ENCODE measurements at places on chromosomes 12 and 14.

GRCh38 chr14:31774567-31774966 is 213.4 kb downstream of the NUBPL start:
- no peak for DNase-seq

DNA sequence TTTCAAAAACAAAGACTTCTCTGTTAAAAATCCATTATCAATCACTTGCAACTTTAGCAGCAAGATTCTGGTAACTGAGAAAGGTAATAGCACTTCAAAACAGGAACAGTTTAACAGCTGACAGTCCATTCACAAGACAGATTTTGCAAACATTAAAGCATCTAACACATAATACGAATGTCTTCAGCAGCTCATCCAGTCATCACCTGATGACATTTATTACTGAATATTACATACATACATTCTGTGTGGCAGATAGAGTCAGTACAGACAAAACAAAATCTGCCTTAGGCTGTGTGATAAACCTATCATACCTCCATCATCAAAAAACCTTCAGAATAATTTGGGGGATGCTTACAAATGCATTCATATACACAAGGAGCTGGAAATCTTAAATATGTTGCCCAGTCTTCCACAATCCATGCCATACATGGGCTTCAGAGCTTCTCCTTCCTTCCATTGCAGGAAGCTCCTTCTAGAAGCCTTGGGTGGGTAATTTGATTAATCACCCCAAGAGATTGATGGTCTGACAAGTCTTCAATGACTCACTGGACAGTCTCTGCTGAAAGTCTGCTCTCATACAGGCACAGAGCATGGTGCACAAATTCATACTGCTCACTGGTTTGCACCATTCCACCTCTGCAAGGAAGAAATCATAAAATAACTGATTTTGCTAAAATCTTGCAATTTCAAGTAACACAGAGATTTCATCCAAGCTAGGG is 1.6 kb upstream of the PTPRB start:
- no peak for DNase-seq

- DNase-seq: no peak
Observed at GRCh38 chr12:31951939-31952338, 7.3 kb upstream of the RESF1 start.

DNA sequence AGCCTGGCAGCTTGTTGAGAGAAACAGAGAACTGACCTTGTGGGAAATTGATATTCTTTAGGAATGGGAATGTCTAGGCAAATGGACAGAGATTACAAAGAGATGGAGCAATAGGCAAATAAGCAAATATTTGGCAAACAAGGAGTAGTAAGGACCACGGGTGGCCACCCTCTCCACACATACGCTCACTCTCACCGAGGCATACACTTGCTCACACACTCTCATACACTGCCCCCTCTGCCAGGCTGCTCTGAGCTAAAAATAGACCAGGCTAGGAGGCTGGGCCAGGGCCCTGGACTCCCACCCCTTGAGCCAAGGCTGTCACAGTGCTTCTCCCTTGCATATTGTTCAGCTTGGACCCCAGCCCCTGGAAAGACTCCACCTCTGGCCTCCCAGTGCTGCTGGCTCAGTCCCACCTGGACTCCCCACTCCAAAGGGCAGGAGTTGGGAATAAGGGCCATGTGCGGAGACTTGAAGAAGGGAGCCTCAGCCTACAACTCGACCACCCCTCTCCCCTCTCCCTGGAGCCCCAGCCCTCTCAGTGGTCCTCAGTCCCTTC is 1.1 kb downstream of the PPP1R1A start:
- DNase-seq: no peak

GRCh38 chr12:108689314-108690190 is 41.8 kb downstream of the CORO1C start:
- DNase-seq: peak; percentile 14

DNA sequence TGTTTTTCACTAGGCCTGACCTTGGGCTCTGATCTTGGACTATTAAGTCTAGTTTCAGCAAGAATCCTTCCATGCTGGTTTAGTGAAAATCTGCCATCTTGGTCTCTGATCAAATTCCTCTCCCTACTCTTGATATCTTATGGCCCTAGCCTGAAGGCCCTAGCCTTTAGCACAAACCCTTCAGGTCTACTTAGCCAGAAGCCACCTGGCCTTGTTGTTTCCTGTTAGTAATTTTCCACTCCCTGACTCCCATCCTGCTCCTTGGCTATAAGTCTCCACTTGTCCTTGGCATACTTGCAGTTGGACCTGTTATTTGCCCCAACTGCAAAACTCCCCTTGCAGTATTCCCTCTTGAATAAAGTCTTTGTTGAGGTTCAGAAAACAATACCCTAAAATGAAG is 241.4 kb downstream of the ADAMTS20 start:
- DNase-seq: no peak

- no peak for DNase-seq
Observed at GRCh38 chr12:98453070-98453469, 62.3 kb upstream of the TMPO start.

GRCh38 chr14:54568821-54569595 is 2.1 kb downstream of the SAMD4A start:
- DNase-seq: no peak

GRCh38 chr14:103713304-103714062 is 1.8 kb downstream of the XRCC3 start:
- DNase-seq: no peak

DNA sequence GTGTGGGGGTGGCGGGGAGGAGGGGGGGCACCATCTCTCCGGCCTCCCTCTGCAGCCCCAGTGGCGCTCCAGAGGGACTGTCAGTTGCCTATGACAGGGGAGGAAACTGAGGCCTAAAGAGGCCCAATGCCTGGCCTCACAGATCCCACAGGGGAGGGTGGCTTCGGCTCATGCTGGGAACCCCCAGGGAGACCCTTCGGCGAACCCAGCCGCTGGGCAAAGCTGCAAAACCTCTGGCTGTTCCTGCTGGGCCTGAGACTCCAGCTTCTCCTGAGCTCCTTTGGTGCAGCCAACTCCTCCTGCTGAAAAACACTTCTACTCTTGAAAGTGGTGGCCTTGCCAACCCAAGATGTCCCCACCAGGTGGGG is 170.1 kb upstream of the RTL1 start:
- DNase-seq: no peak

- DNase-seq: no peak
Observed at GRCh38 chr12:116155383-116155782, 122.1 kb downstream of the MED13L start.

DNA sequence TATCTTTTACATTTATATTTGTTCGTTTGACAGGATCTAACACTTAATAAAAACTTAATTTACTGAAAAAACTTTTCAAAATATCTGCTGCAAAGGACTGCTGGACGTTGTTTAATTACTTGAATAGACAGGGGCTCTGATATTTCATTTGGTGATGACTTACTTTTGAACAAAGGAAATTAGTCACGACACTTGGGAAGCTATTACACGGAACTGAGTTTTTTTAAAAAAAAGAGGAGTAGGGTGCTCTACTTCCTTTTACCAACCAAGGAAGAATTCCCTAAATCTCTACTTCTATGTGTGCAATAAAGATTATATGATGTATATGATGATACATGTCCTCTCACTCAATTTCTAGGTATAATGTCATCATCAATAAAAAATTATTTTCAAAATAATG is 4.7 kb downstream of the FGD6 start:
- no peak for DNase-seq

GRCh38 chr12:29741342-29742241 is 42.1 kb downstream of the TMTC1 start:
- DNase-seq: no peak

DNA sequence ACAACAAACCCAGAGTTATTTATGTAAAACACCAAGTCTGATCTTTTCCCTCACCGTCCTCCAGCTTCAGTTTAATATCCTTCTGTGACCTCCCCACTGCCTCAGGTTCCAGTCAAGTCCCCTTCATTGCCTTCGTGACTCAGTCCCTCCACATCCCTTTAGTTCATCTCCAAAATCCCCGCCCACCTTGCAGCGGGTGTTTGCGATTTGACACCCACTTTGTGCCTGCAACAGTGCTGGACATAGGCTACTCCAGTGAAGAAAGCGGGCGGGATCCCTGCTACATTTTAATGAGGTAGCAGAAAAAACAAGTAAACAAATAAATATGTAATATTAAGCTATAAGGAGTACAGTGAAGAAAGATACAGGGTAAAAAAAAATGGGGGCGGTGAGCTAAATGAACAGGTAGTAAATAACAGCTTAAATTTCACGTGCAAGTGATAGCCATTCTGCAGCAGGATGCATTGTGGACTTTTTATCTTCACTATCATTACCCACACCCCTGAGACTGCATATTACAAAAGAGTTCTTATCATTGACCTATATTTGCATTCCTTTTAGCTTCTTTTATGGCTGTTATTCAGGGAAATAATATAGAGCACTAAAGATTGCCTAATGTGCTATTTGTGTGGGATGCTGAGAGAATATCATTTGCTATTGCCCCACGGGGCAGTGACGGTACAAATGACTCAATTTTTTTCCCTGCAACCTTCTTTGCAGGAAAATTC is 222.8 kb upstream of the NUDT4 start:
- DNase-seq: no peak

DNA sequence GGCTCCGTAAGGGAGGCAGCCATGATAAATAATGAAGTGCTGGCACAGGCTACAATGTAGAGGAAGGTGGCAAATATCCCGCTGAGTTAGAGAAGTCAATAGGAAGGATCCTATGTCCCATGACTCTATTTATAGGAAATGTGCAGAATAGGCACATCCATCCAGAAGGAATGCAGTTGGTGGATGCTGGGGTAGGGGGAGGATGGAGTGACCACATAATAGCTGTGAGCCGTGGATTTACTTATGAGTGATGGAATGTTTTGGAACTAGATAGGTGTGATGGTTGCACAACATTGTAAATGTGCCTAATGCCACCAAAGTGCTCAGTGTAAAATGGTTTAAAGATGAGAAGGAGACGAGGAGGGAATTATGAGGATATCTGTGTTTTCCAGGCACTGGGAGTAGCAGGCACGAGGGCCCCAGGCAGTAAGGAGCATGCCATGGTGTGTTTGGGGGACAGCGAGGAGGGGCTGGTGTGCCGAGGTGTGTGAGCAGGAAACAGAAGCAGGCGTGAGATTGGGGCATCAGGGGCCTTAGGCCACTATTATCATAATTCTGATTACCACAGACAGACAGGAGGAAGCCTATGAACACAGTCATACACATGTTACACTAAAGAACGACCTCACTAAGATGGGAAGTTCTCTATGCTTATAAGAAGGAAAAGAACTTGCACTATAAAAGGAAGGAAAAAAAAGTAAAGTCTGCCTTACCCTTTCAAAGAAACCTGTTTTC is 837.3 kb upstream of the TMEM132C start:
- no peak for DNase-seq

GRCh38 chr14:45658226-45658916 is 405.4 kb upstream of the MIS18BP1 start:
- no peak for DNase-seq

DNA sequence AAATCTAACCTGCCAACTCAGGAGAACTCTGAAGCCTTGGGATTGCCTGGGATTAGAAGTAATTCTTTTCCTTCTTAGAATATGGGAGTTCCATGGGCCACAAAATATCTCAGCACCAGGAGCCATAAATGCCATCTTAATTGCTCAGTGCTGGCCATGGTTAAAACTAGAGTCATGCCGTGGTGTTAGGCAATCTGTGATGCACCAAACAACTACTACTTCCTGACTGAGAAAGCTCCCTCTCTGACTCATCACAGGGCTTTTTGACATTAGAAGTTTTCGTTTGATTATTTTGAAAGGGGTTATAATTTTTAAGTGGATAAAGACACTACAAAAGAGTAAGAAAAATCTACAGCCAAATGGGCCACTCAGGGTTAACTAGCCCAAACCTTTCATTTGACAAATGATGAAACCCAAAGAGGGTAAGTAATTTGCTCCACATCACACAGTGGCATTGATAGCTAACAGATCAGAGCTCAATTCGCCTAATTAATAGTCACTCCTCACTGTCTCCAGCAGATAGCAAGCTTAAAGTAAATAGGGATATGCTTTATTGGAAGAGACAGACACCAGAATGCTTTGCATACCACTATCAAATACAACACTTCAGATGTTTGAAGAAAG is 377.3 kb downstream of the EMP1 start:
- no peak for DNase-seq

GRCh38 chr14:68569970-68570409 is 222.9 kb downstream of the ZFP36L1 start:
- DNase-seq: no peak

DNA sequence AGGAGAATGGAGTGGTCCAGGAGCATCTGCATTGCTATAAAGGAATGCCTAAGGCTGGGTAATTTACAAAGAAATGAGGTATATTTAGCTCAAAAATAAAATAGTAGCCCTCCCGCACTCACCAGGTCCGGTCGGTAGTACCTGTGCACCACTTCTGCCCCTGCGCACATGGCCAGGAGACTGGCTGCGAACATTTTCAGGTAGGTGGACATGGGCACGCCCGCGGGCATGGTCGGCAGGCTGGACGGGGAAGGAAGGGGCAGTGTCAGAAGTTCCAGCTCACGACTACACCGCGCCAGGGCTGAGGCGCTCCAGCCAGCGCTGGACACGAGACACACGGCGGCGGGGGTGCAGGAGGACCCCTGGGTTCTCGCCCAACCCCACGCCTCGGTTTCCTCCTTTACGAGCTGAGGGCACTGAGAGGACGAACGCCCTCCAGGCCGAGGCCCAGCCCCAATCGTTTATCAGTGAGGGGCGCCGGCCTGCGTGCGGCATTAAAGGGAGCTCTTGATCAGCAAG is 9.1 kb upstream of the TDG start:
- DNase-seq: no peak

GRCh38 chr14:67228325-67228984 is 12.8 kb upstream of the PALS1 start:
- no peak for DNase-seq

DNA sequence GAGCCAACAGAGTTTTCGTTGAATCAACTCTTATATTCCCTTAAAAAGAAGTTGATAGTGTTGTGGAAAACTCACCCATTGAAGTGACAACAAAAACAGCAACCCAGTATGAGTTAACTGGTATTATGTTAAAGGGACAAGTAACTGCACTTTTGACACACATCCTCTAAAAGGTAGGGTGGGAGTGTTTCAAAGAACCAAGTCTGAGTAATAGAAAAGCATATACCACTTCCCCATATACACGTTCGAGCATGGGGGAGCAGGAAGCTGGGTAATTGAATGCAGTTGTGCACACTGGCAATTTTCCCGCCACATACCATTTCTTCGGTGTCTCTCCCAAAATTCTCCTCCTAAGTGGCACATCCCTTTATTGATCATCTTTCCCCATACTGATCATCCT is 31.5 kb downstream of the IFNG-AS1 start:
- no peak for DNase-seq

DNA sequence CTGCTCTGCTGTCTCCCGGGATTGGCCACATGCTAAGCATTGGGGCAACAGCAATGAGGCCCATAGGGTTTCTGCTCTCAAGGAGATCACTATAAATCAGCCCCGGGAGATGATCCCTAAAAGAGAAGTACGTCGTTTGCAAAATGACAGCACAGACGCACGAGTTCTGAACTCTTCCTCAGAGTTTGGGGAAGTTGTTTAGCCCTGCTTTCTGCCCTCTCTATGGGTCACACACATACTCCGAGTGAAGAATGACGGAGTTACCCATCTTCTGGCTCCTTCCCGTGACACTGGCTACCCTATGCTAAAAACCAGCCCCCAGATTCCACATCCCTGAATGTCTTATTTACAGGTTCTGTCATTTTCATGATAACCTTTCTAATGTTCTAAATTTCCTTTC is 258.0 kb upstream of the PLEKHG7 start:
- DNase-seq: no peak
